PC-3 (cell line): ENCODE measurements at places on chromosomes 16 and 17.

DNA sequence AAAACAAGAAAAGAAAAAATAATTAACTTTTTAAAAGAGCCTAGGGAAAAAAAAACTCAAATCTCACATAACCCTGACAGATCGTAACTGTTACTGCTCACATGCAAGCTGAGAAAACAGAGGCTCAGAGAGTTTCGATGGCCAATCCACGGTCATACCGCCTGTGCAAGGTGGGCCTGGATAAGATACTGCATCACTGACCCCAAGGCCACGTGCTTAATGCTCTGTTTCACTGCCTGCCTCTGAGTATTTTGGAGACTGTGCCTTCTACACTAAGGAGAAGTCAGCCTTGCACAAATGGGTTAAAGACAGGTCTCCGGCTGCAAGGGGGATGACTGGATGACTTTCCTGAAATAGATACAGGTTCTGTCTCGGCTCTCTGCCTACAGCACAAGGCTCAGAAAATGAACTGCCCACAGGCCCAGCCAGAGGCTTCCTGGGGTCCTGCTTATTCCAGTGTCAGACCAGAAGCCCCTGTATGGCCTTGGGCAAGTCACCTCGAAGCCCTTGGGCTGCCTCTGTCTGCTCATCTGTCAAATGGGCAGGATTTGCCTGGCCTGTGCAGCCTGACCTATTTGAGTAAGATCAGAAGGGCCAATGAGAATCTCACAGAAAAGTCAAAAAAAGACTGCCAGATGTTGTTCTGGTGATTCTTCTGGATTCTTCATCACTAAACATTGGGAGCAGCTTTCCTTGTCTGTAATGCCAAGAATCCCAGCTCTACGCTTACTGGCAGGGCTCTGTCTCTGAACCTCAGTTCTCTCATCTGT, 25.8 kb downstream of the CNGB1 start:
- no peaks in the 10 kb centered on the region for H3K4me1 ChIP-seq
- no peak for DNase-seq
- H3K36me3 ChIP-seq = no peaks in the 10 kb centered on the region
- H3K27ac ChIP-seq = no peak overlapping the region
- H3K4me3 ChIP-seq = no peak overlapping the region

- H3K27me3 ChIP-seq = no peaks in the 10 kb centered on the region
- peak overlapping the region; percentile 85 for H3K4me3 ChIP-seq
- H3K36me3 ChIP-seq = peaks cover 22% of the 10 kb centered on the region
Measured at GRCh38 chr17:50865868-50866260, 290 bp downstream of the TOB1 start.

DNA sequence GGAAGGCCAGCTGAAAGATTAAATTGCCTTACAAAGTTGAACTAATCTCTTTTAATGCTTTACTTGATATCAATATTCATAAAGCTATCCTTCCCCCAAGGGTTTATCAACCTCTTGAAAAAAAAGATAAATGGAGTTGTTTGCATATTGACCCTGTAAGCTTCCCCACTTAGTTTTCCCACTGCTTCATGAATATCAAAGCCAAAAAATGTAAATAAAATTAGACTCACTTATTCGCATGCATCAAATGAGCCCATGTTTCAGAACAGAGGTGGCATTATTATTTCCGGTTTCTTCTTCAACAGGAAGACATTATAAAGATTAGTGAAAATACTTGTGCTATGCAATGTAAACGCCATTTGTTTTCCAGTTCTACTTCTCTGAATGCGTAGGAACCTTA, 150.7 kb downstream of the CDH11 start:
- H3K27me3 ChIP-seq = no peaks in the 10 kb centered on the region
- H3K4me3 ChIP-seq = no peak overlapping the region
- DNase-seq = no peak
- no peak overlapping the region for H3K27ac ChIP-seq
- H3K36me3 ChIP-seq = peaks cover 42% of the 10 kb centered on the region
- H3K4me1 ChIP-seq = no peaks in the 10 kb centered on the region

DNA sequence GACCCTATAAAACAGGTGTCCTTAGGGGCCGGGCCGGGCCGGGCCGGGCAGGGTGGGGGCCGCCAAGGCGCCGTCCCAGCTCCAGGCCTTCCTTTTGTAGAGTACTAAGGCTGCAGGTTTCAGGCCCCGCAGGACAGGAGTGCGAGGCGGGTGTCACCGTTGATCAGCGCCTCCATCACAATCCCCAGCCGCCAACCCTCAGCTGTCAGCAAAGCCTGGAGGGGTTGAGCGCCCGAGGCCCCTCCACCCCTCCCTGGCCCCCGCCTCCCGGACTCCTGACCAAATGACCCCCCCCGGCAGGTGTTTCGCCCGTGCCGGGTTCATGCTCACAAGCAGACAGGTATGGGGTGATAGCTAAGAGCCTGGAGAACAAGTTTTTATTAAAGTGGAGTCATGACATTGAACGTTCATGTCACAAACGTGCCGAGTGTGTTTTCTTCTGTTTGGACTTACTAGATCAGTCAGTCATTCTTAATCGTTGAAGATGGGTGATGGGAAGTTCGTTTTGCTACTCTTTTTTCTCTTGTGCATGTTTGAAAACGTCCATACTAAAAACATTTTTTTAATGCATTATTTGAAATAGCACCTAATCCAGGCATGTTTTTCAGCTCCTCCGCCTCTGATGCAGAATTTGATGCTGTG, 534 bp downstream of the ARL2BP start:
- H3K36me3 ChIP-seq = peaks cover 5% of the 10 kb centered on the region
- H3K27ac ChIP-seq = peak overlapping the region; percentile 37; the same call in 1 of the 2 replicates
- peak overlapping the region; percentile 79 for H3K4me3 ChIP-seq
- no peaks in the 10 kb centered on the region for H3K27me3 ChIP-seq
- peak; percentile 12 for DNase-seq

DNA sequence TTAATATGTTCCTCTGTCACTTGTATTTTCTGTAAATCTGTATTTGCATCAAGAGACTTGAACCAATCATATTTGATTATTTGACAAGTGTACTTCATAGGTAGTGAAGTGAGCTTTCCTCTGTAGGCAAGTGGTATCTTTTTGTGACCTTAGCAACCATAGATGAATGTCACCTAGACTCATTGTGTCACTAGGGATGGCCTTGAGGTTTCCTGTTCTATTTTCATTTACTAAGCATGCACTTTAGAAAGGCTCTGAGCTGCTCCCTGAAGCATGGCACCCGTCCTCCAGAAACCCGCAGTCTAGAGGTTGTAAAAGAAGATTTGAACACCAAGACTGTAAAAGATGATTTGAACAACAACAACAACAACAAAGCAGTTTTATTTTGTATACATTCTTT, 151.7 kb downstream of the PRKCB start:
- no peaks in the 10 kb centered on the region for H3K4me1 ChIP-seq
- no peak for DNase-seq
- H3K27me3 ChIP-seq = no peaks in the 10 kb centered on the region
- H3K36me3 ChIP-seq = no peaks in the 10 kb centered on the region
- no peak overlapping the region for H3K4me3 ChIP-seq

DNA sequence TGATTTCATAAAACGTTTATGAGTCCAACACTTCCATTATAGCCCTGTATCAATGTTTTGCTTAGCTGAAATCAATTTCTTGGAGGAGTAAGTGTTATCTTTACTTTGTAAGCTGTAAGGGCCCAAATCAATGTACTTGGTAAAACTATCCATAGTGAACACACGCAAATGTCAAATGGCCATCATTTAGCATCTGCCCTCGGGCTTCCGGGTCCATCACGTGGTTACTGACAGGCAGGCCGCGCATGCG, 687 bp upstream of the NARF start:
- H3K27me3 ChIP-seq = no peaks in the 10 kb centered on the region
- peak overlapping the region; percentile 95 for H3K4me3 ChIP-seq
- H3K27ac ChIP-seq = peak overlapping the region; percentile 92
- no peak for DNase-seq
- H3K4me1 ChIP-seq = peaks cover 22% of the 10 kb centered on the region
- peaks cover 9% of the 10 kb centered on the region; the same call in 1 of the 2 replicates for H3K36me3 ChIP-seq

DNA sequence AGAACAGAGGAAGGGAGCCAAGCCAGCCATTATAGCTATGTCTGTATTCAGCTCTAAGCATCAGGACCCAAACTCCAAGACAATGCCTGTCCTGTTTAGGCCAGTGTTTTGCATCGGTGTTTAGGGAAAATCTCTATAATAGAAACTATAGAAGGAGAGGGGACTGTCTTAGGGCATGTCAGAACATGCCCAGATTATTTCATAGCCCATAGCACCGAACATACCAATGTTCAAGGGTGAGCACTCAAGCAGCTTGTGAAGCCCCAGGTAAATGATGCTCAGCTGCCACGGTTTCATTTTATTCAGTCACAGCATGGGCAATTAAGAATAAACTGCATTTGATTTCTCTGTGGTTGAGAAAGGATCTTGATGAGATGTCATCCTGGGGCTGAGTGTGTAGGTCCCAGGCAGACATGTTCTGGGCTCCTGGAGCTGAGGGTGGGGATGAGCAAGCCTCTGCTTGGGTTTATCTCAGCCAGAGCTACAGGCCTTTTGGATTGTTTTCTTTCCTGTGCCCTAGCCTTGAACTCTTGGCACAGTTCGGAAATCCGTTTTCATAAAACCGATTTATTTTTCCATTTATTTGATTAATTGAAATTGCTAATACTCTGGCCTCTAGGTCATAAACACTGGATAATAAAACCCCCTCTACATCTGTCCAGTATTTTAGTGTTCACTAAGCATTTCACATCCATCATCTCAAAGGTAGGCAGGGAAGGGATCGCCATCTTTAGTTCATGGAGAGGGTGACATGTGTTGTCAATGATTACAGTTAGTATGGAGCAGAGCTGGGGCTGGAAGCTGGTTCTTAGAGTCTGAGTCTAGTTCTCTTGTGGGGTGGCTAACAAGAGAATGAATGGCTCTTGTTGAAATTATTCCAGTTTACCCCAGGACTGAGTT, 290.7 kb upstream of the ASIC2 start:
- no peaks in the 10 kb centered on the region for H3K4me1 ChIP-seq
- H3K27ac ChIP-seq = no peak overlapping the region
- H3K4me3 ChIP-seq = no peak overlapping the region
- no peak for DNase-seq

GRCh38 chr17:79065105-79065670, 9.4 kb upstream of the ENGASE start:
- no peaks in the 10 kb centered on the region for H3K27me3 ChIP-seq
- H3K4me3 ChIP-seq = no peak overlapping the region
- peak; percentile 78 for DNase-seq
- H3K4me1 ChIP-seq = no peaks in the 10 kb centered on the region

DNA sequence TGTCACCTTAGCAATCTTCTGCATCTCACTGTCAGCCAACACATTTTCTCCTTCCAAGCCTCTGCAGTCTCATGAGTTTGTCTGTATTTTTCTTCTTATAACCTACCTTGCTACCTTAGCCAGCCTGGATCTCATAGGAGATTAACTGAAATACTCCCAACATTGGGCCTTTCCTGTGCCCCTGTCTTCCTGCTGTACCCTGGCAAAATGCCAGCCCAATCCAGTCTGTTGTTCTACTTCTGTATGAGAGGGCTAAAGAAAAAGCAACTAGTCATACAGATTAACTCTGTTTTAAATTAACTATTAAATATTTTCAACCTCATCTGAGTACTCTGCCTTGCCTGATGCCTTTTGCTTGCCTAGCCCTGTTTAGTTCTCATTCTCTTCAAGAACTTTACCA, 18.4 kb downstream of the GOSR1 start:
- H3K27ac ChIP-seq = no peak overlapping the region
- DNase-seq = no peak
- H3K4me3 ChIP-seq = no peak overlapping the region
- peaks cover 31% of the 10 kb centered on the region; the same call in 1 of the 2 replicates for H3K36me3 ChIP-seq

DNA sequence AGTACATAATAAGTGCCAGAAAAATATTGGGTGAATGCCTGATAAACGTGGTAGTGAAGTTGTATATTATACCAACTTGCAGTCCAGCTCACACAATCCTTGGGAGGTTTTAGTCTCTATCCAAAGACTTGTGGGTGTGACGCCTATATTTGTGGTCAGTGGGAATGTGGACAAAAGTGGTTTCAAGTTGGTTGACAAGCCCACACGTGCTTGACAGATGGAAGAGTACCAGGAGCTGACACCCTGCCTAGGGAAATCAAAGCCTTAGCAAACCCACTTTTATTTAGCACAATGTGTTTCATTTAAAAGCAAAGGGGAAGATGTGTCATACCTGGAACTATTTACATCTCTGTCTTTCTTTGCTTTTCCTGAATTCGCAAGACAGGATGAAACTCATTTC, 79.0 kb downstream of the CA10 start:
- no peak for DNase-seq
- H3K4me3 ChIP-seq = no peak overlapping the region
- H3K4me1 ChIP-seq = no peaks in the 10 kb centered on the region

GRCh38 chr16:50675686-50676610, 5.2 kb downstream of the SNX20 start:
- H3K4me3 ChIP-seq = no peak overlapping the region
- no peaks in the 10 kb centered on the region for H3K4me1 ChIP-seq
- DNase-seq = no peak

DNA sequence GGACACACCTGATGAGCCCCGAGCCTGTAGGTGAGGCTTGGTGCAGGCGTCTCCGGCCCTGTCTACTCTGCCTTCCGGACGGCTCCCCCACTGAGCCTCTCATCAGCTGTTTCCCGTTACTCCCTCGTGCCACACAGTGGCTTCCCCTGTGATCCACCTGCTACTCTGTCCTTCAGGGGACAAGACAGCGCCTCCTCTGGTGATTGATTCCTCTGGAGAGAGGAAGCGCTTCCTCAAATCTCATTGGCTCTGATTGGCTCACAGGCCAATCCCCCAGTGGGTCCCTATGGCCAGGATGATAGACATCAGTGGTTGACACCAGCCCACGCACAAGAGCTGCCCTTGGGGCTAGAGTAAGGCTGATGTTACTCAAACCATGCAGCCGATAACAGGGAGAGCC, 24.0 kb downstream of the RNF213 start:
- H3K4me3 ChIP-seq = no peak overlapping the region
- H3K27me3 ChIP-seq = no peaks in the 10 kb centered on the region
- H3K27ac ChIP-seq = no peak overlapping the region
- H3K4me1 ChIP-seq = no peaks in the 10 kb centered on the region
- H3K36me3 ChIP-seq = no peaks in the 10 kb centered on the region; the same call in 1 of the 2 replicates
- DNase-seq = peak; percentile 12
